ENCODE measurements at places on chromosomes 7 and 10.

DNA sequence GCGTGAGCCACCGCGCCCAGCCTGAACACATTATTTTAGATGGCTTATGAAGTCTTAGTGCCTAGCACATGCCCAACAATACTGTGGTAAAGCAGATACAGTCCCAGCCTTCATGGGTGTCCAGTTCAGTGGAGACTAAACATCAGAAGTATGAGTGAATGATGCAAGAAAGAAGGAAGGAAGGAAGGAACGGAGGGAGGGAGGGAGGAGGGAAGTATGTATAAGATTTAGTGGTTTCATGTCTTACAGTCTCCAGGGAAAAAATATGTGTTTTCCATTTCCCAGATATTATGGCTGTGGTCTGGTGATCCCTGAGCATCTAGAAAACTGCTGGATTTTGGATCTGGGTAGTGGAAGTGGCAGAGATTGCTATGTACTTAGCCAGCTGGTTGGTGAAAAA is 2.9 kb downstream of the AS3MT start:
- DNase-seq = no peak

GRCh38 chr7:94417306-94417705 is 22.6 kb downstream of the COL1A2 start:
- no peak for DNase-seq

GRCh38 chr10:23610626-23611307 is 171.9 kb downstream of the OTUD1 start:
- DNase-seq = no peak

- no peak for DNase-seq
Measured at GRCh38 chr10:114380060-114380459, 24.2 kb downstream of the AFAP1L2 start.

- no peak for DNase-seq
Measured at GRCh38 chr10:132918617-132919373, 23.6 kb downstream of the CFAP46 start.

- no peak for DNase-seq
Measured at GRCh38 chr7:21371360-21371759, 56.5 kb upstream of the SP4 start.

- DNase-seq = no peak
Measured at GRCh38 chr7:110442381-110442837, 648.5 kb upstream of the LRRN3 start.

DNA sequence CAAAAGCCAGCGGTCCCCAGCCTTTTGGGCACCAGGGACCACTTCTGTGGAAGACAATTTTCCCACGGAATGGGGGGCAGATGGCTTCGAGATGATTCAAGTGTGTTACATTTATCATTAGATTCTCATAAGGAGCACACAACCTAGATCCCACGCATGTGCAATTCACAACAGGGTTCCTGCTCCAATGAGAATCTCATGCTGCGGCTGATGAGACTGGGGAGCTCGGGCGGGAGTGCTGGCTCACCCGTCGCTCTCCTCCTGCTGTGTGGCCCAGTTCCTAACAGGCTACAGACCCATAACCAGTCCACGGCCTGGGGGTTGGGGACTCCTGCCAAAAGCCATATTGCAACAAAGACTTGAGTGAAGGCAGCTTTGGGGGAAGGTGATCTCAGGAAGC is 26.6 kb upstream of the DOCK1 start:
- DNase-seq = no peak
